ENCODE measurements at places on chromosomes 12 and 14. TPM values are rescaled to one million over a fixed set of nuclear protein-coding genes. Genes with fewer than 3 reads are reported as not detected.

DNA sequence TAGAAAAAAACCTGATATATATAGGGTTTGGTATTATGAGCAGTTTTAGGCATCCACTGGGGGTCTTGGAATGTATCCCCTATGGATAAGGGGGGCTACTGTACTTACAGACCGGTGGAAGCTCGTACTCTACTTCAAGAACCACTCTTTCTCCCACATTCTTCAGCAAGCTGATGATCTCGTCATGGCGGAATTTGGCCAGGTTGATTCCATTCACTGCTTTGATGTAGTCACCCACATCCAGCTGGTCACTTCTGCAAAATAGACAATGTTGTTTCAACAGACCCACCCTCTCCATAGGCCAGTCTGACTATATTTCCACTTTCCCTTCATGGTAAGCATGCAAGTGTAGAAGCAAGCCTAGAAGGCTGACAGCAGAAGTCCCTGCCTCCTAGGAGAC, 139.9 kb downstream of the GRIP1 start:
- peak; percentile 36 for DNase-seq

DNA sequence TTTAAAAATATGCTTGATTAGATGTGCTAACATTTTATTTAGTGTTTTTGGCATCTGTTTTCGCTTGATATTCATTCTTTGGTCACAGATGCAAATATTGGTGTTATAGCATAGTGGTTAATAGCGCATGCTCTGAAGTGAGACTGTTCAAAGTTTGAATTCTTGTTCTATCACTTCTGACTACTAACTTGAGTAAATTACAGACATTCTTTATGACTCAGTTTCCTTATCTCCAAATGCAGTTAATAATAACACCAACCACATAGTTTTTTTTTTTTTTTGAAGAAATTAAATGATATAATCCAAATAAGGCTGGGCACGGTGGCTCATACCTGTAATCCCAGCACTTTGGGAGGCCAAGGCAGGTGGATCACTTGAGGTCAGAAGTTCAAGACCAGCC, 81.0 kb downstream of the TMX1 start:
- DNase-seq: peak; percentile 47

DNA sequence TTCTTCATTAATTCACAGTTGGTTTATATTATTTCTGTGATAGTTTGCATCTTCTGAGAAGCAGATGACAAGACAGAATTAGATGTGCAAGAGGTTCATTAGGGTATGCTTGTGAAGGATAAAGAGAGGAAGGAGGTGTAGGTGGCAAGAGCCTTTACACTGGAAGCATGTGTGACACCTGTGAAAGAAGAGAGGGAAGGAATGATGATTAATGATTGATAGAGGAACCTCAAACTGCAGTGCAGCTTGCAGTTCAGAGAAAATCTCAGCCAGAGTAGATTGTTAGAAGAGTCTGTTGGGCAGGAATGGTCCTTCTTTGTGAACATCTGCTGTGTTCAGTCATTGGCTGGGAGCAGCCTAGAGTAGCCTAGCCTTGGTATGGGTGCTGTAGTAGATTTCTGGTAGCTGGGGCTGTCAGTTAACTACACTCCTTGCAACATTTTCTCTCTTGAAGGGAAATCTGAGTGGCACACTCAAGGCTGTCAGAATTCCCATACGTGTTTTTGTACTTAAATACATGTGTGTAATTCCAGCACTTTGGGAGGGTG, 9.0 kb downstream of the RCOR1 start:
- no peak for DNase-seq

DNA sequence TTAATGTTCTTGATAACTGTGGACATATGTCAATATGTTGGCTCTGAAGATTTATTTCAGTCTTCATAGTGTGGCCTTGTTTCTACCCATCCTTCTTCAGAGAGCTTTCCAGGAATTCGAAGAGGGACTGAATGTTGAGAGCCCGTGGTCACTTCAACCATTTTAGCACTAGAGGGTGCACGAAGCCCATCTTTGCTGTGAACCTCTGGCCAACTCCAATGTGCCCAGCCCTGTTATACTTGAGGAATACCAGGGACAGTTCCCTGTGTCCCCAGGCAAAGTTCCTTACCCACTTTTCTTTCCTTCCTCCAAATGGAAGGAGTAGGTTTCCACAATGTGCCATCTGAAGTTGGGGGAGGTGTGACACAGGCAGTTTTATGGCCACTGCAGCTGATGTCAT, 603.5 kb downstream of the RPL10L start:
- DNase-seq: peak; percentile 37

- DNase-seq: no peak
Observed at GRCh38 chr14:85041618-85042017, 488.3 kb upstream of the FLRT2 start.

DNA sequence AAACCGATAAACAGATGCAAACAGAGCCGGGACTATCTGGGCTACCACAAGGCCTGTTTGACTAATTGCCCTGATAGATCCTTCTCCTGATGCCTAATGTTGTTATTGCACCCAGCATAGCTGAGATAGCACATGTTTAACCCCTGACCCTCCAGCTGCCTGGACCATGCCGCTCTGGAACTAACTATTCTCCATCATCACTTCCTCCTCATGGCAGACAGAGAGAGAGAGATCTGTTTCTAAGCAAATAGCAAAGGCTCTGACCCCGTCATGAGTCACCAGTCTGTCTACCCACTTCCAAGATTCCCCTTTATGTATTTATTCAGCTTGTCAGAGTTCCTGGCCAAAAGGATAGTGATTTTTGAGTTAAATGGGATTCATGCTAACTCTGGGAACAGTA, 58.2 kb upstream of the FLRT2 start:
- DNase-seq: peak; percentile 95

DNA sequence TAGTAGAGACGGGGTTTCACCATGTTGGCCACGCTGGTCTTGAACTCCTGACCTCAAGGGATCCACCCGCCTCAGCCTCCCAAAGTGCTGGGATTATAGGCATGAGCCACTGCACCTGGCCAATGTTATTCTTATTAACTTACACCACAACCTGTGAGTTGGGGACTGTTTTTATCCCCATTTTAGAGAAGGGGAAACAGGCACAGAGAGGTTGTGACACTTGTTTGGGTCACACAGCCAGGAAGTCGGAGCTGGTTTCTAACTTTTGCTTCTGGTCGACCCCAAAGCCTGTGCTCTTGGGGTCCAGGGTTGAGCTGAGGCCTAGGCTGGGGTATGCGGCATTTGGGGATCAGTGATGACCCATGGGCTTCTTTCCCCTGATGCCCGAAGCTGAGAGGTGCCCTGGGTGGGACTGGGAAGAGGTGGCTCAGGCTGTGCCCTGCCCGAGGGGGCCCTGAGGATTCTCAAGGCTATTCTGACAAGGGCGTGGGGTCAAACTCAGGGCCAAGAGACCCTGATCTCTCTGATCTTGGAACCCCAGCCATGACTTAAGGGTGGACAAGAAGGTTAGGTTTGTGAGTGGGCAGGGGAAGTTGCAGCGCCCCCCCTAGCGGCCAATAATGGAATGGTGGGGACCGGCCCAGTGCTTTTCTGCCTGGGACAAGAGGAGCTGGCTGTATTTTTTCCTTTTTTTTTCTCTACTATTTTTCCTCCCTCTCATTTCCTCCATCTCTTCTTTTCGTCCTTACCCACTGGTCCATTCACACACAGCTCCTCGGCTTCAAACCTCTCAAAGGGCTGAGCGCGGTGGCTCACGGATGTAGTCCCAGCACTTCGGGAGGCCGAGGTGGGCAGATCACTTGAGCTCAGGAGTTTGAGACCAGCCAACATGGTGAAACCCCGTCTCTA, 3.0 kb downstream of the SDSL start:
- peak; percentile 18 for DNase-seq

DNA sequence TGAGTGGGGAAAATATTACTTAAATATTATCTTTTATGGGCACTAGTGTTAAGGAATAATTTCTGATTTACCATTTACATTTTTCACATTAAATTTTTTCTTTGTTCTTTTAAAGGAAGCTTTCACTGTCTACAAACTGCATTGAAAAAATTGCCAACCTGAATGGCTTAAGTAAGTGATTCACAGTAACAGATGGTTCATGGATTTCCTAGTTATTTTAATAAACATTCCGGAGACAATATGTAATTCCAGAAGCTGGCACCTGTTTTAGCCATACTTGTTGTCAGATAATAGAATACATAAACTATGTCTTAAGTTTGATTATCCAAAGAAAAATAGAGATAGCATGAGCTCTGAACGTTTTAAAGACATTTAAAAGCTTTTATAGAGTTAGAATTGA, 17.1 kb downstream of the DNAL1 start:
- DNase-seq: no peak

DNA sequence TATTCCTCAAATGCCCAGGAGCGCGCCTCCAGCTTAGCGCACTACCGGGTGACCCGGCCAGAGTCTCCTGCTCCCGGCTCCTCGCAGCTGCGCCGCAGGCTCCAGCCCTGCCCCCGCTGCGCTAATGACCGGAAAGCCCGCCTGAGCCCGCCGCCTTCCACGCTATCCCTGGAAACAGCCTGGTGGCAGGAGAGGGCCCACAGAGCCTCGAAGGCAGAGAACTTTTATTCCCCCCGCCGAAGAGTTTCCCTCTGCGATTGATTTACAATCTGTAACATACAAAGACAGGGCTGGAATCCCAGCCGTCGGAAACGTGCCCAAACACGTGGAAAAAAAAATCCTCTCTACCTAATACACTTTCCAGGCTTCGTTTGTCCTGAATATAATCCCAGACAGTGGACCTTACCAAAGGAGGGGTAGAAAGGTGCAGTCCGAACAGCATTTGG, 1.5 kb downstream of the COL2A1 start:
- DNase-seq: peak; percentile 23

GRCh38 chr12:94039199-94039840, 109.1 kb upstream of the PLXNC1 start:
- no peak for DNase-seq

NOVA1 gene
- total RNA-seq: under 0.01 TPM

B3GNT4 gene
- 0.53 TPM for total RNA-seq

TRIP11 gene
- total RNA-seq: 23.8 TPM

PLEK2 gene
- 111 TPM for total RNA-seq

FLRT2 gene
- 7.1 TPM for total RNA-seq

FOXN4 gene
- total RNA-seq: not detected

AQP6 gene
- total RNA-seq: not detected

Data from bronchial epithelial cell (primary cell).